ENCODE measurements at places on chromosomes 2 and 18.
A peak's percentile ranks its signal among the peaks of the same experiment; 100 is the strongest.

DNA sequence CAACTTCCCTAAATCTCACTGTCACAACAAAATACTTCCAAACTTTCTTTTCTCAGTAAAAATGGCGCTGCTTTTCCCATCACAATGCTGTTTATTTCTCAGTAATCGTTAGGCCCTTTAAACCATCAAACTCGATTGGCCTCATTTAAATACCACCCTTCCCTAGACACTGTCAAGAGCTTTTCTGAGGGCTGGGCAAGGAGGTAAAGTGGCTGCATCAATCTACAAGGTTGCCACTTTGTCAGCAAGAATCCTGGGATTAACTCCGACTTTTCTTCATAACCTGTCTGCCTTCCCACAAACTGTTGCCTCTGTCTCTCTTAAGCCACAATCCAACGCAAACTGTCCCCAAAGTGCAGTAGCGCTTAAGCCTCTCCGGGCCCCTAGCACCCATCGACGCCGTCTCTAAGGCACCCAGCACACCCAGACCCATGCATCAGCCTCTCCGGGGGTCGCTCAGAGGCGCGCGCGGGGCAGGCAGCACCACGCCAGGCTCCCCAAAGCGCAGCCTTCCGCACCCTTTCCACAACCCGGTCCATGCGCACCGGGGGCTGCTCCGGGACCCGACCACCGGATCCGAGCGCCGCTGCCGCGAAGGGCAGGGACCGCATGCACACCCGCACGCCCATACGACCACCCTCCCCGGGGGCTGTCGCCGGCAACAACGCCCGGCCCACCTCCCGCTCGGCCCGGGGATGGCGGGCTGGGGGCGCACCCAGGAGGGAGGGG lies 683 bp downstream of the MBOAT2 start:
- no peak for DNase-seq

GRCh38 chr2:231687133-231687852 lies 21.0 kb upstream of the PTMA start:
- peak; percentile 72 for DNase-seq

DNA sequence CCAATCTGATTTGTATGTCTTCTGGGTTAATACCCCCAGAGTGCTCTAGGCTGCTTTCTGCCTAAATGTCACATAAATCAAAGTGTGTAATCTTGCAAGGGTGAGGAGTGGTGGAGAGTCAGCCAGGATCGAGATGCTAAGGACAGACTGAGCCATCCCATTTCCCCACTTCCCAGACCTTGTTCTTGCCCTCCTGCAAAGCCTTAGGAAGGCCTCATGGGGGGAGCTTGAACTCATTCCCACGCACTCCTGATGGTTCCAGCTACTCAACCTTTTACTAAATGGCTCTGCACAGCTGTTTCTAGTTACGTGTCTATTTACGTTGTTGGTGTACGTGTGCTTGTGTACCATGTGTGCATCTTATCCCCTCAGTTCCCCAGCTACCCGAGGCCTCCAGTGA lies 423.6 kb upstream of the TNP1 start:
- DNase-seq, result no peak

GRCh38 chr18:68874361-68874760 lies 76.5 kb downstream of the CCDC102B start:
- DNase-seq, result no peak

DNA sequence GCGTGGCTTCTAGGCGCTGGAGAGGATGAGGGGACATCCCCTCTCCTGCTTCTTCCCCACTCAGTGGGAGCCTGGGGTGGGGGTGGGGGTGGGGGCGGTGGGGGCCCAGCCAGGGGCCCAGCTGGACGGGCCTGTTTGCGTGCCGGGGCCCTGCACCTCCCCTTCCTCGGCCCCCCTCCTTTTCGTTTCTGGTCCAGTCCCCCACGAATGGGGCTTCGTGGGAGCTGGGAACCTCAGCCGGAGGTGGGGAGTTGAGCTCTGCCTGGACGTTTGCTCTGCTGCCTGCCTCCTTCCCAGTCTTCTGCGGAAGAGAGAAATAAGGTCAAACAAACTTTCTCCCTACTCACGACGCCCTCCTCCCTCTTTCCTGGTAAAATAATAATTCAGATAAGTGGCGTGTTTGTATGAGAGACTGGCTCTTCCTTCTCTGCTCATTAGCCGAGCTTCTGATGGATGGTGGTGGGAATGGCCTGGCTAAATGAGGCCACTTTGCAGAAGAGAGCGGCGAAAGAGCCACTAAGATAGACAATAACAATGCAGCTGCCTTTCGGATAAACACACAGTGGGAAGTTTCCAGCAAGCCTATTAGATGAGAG lies 782 bp downstream of the MTA3 start:
- DNase-seq, result peak; percentile 33

GRCh38 chr2:229887441-229887840 lies 34.4 kb downstream of the TRIP12 start:
- DNase-seq, result no peak

GRCh38 chr18:64474255-64474654 lies 325.4 kb upstream of the LINC00305 start:
- DNase-seq, result no peak

DNA sequence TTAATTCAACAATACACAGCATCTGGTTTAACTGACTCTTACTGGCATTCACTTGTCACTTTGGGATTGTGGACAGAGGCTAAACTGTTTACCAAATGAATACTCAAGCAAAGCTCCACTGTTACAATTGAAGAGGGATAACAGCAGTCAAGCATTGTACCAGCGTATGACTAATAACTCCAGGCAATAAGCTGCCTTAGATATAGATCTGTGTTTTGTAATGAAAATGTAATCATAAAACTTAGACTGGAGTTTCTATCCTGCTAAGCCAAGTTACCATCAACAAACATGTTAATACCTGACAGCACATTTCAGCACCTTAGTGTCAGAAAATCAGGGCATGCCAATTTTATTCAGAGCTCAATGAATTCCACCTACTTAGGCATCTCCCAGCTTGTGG lies 889.5 kb downstream of the EPHA4 start:
- no peak for DNase-seq

- no peak for DNase-seq
These were observed 96.1 kb downstream of the DDX1 start for GRCh38 chr2:15687720-15688119.

- DNase-seq, result no peak
These were observed 15.1 kb upstream of the LDAH start for GRCh38 chr2:20838016-20838415.

- DNase-seq, result peak; percentile 43
These were observed 37.6 kb downstream of the RMC1 start for GRCh38 chr18:23540867-23541266.

- no peak for DNase-seq
These were observed 6.7 kb upstream of the PNO1 start for GRCh38 chr2:68151037-68151436.

DNA sequence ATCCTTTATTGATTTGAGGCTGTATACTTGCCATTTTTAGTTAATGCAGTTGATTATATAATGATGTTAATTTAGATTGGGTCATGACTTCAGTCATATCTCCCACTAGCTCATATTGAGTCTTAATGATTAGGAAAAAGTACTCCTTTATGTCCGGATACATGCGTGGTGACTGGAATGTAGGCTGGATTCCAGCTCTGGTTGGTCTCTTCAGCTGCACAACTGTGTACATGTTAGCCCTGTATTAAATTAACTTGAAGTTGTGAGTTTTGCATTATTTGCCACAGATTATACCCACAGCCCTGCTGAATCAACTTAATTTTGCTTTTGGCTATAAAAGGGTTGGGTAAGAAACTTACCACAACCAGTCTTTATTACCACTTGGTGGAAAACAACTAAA lies 22.5 kb downstream of the MOB4 start:
- no peak for DNase-seq

DNA sequence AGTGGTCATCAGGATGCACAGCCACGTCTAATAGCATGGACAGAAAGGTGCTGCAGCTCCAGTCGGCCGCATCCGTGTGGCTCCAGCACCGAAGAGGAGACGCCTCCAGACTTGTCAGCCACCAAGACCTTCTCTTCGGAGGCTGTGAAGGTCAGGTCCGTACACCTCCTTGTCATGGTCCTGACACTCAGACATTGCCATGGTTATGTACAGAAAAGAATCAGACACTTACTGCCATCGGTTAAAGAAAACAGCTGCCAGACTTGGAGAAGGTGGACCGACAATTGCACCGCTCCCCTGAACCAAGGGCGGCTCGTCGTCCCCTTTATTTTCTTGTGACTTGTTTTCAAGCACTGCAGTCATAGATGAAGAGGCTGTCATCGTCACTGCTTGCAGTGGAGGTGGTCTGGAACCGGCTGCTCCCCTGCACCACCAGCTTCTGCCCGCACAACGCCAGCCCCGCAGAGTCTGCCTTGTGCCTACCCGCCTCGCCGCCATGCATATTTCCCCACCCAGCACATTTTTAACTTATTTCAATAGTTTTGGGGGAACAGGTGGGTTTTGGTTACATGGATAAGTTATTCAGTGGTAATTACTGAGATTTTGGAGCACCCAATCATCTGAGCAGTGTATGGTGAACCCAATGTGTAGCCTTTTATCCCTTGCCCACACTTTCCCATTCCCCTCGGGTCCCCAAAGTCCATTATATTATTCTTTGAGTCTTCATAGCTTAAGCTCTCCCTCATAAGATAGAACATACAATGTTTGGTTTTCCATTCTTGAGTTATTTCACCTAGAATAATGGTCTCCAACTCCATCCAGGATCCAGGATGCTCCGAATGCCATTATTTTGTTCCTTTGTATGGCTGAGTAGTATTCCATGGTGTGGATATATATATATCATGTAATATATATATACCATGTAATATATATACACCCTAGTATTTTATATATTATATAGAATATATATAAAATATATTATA lies 18.1 kb downstream of the FBXO48 start:
- peak; percentile 55 for DNase-seq
